Activated T-cell treated with anti-CD3 and anti-CD28 coated beads, Interleukin-2, amount 50 U/mL, for 4 hours (primary cell): ENCODE measurements at places on chromosomes 7 and 10.

- DNase-seq, result no peak
Observed at GRCh38 chr10:74206746-74207145, 55.7 kb downstream of the ADK start.

GRCh38 chr10:3735175-3735574 lies 49.8 kb downstream of the KLF6 start:
- DNase-seq, result no peak

DNA sequence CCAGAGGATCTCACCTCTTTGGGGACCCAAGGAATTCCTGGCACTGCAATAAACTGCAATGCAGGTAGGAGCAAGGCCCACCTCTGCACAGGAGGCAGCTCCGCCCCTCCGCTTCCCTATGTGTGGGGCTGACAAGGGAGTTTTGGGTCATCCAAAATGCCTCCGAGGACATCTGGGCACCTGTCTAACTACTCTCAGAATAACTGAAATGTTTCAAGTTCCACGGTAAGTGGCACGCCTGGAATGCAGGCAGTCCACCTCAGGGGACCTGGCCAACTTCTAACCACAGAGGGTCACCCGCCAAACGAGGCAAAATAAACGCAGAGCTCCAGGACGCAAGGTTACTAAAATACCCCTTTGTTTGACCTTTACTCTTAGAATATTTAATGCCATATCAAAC lies 102.5 kb downstream of the FGFR2 start:
- DNase-seq, result no peak

GRCh38 chr10:124996854-124997215 lies 54.9 kb downstream of the ZRANB1 start:
- DNase-seq, result no peak

- DNase-seq, result no peak
Observed at GRCh38 chr10:43759216-43759615, 110.5 kb upstream of the ZNF32 start.

DNA sequence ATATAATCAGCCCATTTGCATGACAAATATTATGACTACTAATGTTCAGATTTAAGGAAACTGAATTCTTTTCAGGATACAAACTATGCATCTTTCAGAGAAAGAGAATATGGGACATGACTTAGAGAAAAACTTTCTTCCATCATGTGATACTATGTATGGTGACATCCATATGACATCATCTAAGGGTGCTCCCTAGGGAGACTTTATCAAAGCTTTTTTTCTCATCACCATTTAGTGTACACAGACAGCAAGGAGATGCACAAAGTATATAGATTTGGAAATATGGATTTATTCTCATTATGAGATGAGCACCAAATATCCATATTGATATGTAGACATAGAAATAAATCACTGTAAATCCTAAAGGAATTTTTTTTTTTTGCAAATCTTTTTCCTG lies 164.2 kb upstream of the YAE1 start:
- no peak for DNase-seq

DNA sequence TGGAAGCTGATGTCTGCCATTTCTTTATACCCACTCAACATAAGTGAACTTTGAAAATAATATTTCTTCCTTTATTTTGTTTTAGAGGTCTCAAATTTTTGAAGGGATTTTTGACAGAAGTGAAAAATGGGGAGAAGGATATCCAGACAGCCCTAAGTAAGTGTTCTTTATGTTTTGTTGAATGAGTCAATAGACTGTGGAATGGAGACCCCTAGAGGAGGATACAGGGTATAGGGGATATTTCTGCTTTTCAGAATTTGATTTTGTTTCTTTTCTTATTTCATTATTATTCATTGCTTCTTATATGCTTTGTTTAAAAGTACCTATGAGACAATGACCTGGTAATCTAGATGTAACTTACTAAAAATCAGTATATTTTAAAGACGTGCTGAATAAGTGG lies 34.4 kb downstream of the PLEKHA8 start:
- no peak for DNase-seq

DNA sequence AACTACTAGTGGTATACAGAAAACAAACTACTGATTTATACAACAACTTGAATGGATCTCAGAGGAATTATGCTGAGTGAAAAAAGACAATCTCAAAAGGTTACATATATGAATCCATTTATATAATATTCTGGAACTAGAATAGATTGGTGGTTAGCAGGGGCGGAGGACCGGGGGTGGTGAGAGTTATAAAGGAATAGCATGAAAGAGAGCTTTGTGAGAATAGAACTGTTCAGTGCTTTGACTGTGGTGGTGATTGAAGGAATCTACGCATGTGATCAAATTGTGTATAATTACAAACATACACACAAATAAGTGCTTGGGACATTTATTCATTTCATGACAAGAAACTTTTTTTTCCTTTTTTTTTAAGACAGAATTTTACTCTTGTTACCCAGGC lies 19.6 kb downstream of the RAB19 start:
- DNase-seq, result no peak

DNA sequence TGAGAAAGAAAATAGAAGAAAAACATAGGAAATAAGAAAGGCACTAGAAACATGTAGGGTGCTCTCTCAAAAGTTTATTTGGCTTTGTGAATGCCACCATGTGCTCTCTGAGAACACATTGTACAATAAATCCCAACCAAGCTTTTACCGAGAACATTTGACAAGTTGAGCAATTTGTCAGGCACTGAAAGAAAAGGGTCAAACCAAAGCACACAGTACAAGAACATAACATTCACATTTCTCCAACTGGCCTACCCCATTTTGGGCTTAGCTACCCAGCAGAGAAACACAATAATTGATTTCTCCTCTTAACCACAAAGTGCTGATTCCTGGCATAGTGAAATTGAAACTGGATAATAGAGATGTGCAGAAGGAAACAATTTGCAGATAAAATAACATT lies 69.2 kb upstream of the SLC39A12 start:
- no peak for DNase-seq

DNA sequence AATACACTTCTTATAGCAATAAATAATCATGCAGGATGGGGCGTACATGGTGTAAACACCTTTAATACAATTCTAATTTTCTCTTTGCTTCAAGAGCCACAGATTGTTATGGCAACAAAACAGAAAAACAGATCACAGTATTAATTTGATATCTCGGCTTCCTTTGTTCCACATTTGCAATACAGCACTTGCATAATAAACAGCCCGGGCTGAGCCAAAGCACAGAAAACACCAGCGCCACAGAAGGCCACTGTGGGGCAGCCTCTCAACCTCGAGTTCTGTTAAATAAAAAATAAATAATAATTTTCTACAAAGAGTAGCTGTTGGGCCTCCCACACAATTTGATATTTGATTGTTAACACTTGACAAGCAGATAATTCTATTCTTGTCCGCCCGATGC lies 255.9 kb downstream of the USP6NL start:
- no peak for DNase-seq

DNA sequence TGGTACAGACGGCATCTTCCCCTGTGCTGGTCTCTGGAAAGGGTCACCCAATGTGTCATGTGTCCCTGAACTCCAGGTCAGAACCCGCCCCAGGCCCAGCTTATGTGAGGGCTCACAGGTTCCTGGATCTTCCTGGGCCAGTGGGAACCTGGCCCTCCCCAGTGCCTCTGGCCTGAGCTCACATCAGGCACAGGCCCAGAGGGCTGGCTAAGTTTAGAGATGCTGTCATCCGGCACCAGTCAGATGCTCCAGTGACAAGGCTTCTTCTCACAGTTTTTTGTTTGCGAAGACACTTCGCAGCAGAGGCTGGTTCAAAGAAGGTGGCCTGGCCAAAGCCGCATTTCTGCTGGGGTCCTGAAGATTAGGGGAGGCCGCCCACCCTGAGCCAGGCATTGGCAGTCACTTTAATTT lies 11.8 kb downstream of the CAMK2B start:
- no peak for DNase-seq

DNA sequence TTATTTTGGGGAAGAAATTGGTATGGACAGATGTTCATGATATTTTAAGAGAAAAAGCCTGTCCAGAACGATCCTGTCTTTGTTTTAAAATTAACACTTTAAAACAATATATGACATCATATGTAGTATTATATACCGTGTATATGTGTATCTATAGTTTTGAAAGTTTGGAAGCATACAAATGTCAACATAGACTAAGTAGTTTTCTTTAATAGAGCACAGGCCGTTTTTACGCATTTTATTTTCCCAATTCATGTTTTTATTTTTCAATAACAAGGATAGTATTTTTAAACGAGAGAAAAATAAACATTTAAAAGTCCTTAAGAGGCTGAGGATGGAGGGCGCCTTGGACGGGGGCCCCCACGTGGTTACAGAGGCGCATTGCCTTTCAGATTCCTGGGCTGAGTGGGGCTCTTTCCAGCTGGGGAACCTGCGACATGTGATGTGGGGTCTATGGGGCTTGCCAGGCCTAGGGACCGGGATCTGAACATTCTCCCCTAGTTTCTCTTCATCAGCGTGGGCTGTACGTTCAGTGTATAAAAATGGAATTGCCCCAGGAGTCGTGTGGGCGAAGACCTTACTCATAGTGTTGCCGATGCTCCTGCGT lies 127.8 kb upstream of the ZNF746 start:
- DNase-seq, result peak; percentile 43

DNA sequence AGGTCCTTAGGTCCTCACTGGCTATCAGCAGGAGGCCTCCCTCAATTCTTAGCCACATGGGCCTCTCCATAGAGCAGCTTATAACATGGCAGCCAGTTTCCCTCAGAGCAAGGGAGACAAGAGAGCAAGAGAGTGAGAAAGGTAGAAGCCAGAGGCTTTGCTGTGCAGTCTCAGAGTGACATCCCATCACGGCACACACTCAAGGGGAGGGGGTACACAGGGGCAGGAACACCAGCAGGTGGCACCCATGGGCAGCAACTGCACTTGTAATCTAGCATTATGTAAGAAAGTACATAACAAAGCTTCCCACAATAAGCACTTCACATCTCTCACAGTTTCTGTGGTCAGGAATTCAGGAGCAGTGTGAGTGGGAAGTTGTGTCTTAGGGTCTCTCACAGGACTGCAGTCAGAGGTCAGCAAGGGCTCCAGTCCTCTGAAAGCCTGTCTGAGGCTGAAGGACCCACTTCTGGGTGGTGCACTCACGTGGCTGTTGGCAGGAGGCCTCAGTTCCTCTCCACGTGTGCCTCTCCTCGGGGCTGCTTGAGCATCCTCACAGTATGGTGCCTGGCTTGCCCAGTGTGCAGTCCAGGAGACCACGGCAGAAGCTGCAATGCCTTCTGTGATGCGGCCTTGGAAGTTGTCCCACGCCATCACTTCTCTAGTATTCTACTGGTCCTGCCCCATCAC lies 159.4 kb downstream of the OAT start:
- DNase-seq, result no peak

GRCh38 chr7:127158659-127159058 lies 94.1 kb downstream of the GRM8 start:
- no peak for DNase-seq

- DNase-seq, result no peak
Observed at GRCh38 chr7:127536741-127537140, 48.7 kb downstream of the GCC1 start.

DNA sequence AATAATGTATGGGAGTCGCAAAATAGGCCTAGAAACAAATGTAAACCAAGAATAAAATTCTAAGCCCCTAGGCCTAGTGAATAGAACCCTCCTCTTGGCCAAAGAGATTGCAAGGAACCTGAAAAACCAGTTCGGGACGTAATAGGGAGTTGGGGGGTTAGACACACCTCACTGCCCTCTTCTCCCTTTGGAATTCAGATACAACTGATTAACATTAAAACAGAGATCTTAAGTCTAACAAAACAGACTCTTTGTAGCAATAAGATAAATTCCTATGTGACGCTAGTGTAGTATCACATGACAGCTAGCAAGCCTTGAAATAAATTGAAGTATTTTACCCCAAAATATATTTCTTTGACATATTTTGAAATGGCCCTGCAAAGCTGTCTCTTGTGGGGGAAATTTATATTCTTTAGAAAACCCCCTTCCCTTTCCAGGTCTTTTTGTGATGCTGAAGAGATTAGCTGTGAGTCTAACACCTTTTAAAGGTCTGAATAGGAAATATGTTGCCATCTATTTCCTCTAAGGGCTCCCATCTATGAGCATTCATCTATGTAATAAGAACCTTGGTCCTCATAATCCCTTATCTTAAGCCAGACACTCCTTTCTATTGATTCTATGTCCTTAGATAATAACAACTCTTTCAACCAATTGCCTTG lies 623.4 kb upstream of the NRG3 start:
- no peak for DNase-seq

DNA sequence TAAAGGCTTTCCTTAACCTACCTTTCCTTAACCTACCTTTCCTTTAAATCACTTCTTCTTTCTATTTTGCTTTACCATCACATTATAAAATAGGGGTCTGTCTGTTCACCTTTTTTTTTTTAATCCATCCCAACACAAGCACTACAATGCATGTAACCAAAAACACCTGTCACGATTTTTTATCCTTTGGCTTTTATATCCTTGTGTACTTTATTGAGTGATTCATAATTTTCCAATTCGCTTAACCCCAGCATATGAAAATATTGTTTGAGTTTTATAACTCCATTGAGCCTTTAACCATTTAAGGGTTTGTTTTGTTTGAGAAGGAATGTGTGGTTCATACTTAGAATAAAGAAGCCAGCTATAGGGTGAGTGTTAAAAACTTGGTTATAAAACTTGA lies 132.2 kb downstream of the CHRM2 start:
- DNase-seq, result no peak

GRCh38 chr10:5963591-5963990 lies 13.8 kb downstream of the IL15RA start:
- no peak for DNase-seq

- no peak for DNase-seq
Observed at GRCh38 chr10:52337225-52337624, 23.1 kb downstream of the DKK1 start.

DNA sequence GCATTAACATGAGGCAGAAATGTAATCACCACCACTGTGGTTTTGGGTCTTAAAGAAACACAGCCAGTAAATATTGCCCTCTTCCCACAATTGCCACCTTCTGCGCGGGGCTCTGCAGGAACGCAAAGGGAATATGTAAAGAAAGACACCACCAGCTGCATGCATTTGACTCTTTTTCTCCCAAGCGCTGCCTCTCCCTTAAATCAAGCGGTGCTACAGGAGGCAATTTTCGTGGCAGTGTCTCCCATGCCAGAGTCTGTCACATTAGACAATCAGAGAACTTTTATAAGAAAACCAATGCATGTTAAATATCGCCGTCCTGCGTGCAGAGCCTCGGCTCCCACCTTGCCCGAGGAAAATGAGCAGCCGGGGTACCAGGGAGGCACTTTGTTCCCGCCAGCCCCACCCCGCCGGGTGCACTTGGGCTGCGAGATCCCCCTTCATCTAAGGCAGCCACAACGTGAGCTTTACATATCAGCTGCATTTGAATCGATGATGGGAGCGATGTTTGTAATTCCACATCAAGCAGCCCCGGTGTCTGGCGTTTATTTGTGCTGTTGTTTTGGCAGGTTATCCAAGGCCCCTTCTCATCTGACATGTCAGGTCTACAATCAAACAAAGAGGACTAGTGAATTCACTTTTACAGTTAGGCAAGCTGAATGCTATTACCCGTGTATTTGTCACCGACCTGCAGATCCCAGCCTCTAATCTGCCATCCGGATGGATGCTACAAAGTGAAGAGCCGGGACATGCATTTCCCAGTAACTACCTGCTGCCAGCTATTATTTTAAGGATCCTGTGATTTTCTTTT lies 72.3 kb upstream of the MGMT start:
- no peak for DNase-seq

- DNase-seq, result no peak
Observed at GRCh38 chr10:70858759-70859158, 29.6 kb downstream of the PCBD1 start.

GRCh38 chr10:45673074-45673648 lies 589 bp upstream of the ZFAND4 start:
- DNase-seq, result no peak

- no peak for DNase-seq
Observed at GRCh38 chr10:11304906-11305585, 287.4 kb downstream of the CELF2 start.
